Activated naive CD4-positive, alpha-beta T cell treated with anti-CD3 and anti-CD28 coated beads, Interleukin-2, amount 10 ng/mL, durations not matched to agents 5 hours and 36 hours (primary cell): ENCODE measurements at places on chromosomes 6 and 20. TPM values are rescaled to one million over a fixed set of nuclear protein-coding genes. Genes with fewer than 3 reads are reported as not detected.

SAMD3 gene
- 71.0 TPM for total RNA-seq

MCCD1 gene
- total RNA-seq = not detected

TXLNB gene
- total RNA-seq = 0.76 TPM

HLA-DQA1 gene
- 6.1 TPM for total RNA-seq

C20orf144 gene
- 0.18 TPM for total RNA-seq
